ENCODE measurements at places on chromosomes 13 and 19.

- peak; percentile 42 for DNase-seq
These were observed 32.7 kb upstream of the GPR183 start for GRCh38 chr13:99339736-99340397.

GRCh38 chr13:101452519-101453485, at the start of gene ITGBL1:
ITGBL1 (plus strand) TSS chr13:101452675; CDS start chr13:101452834, 159 bp downstream.
- DNase-seq, result no peak

DNA sequence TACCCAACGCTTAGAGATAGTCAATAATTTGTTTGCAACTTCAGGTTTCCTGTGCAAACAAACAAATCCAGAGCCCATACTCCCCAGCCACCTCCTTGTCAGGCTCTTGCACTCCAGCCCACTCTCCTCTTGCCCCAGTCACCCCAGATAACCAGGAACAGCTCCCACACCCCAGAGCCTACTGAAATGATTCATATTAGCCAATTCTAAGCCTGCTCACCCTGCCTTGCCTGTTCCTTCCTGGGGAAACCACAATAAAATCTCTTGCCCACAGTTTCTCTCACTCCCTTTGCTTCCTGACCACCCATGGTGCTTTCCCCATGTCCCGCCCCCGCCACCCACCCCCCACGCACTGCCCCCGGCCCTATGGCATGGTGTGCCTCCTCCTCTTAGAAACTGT, 3.8 kb upstream of the ACTL9 start:
- DNase-seq, result peak; percentile 36

GRCh38 chr13:45873491-45874325, 22.2 kb upstream of the SIAH3 start:
- DNase-seq, result no peak

- no peak for DNase-seq
These were observed 23.6 kb downstream of the OLFM2 start for GRCh38 chr19:9912551-9913236.

DNA sequence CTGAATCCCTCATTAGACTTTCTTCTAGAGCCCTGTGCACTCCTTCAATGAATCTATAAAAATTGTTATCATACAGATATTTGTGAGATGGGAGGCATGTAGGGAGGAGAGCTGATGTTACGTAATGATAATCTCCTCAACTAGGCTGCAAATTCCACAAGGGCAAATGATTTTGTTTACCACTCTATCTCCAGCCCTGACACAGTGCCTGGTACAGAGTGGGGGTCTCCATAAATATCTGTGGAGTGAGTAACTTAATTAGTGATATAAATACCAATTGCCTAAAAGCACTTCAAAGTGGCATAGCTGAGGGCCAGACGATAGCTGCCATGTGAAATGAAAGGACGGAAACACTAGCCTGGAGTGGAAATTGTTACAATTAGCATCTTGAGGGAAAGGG, 54.2 kb downstream of the SERTM1 start:
- no peak for DNase-seq

GRCh38 chr19:15296353-15296752, 36.0 kb downstream of the BRD4 start:
- DNase-seq, result no peak

DNA sequence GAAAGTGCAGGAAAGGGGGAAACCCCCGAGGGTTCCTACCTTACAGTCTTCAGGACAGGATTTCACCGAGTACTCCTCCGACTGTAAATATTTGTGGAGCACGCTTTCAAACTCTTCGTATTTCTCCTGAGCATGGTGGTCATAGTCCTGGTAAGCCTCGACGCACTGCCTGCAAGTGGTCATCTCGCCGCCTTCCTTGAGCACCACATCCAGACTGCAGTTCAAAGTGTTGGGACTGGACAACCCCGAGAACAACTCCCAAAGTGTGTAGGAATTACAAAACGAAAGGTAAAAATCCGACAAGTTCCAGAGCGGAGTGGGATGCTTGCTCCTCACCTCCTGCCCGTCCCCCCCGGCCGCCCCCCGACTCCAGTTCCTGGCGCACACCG, 349.7 kb downstream of the LIG4 start:
- no peak for DNase-seq

DNA sequence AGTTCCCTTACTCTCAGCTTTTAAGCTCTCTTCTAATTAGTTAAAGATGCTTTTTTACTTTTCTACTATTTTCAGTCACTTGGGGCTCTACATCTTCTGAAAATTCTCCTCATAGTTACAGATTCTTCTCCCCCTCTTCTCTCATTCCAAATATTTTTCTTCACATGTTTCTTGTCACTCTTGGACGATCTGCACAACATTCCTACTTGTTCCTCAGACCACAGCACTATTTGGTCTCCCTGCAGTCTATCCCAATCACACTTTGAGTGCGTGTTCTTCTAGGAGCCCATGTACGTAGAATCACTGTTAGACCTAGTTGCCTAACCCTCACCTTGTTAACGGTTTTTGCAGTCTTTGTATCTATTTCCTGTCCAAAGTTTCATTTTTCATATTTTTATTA, 222.5 kb upstream of the SPRY2 start:
- no peak for DNase-seq

DNA sequence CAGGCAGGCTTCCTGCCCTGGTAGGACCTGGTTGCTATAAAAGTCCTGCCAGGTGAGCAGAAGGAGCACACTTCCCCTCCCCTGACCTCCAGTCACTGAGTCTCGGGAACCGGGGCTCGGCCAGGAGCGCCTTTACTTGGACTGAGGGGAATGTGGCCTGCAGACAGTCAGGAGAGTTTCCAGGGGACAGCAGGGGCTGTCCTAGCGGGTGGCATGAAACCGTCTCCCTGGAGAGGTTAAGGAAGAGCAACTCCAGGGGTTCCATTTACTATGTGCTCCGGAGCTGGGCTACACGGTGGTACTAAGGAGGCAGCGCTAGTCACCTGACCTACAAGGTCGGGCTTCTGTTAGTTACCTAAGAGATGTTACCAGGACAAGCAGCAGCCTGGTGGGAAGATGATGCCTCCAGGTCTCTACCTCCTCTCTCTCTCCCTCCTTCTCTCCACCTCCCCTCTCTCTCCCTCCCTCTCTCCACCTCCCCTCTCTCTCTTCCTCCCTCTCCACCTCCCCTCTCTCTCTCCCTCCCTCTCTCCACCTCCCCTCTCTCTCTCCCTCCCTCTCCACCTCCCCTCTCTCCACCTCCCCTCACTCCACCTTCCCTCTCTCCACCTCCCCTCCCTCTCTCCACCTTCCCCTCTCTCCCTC, 4.1 kb upstream of the CNOT3 start:
- DNase-seq, result no peak

- DNase-seq, result no peak
These were observed 148.0 kb downstream of the PRR20E start for GRCh38 chr13:57314897-57315520.

GRCh38 chr19:13827656-13828055, 32.4 kb downstream of the ZSWIM4 start:
- no peak for DNase-seq

DNA sequence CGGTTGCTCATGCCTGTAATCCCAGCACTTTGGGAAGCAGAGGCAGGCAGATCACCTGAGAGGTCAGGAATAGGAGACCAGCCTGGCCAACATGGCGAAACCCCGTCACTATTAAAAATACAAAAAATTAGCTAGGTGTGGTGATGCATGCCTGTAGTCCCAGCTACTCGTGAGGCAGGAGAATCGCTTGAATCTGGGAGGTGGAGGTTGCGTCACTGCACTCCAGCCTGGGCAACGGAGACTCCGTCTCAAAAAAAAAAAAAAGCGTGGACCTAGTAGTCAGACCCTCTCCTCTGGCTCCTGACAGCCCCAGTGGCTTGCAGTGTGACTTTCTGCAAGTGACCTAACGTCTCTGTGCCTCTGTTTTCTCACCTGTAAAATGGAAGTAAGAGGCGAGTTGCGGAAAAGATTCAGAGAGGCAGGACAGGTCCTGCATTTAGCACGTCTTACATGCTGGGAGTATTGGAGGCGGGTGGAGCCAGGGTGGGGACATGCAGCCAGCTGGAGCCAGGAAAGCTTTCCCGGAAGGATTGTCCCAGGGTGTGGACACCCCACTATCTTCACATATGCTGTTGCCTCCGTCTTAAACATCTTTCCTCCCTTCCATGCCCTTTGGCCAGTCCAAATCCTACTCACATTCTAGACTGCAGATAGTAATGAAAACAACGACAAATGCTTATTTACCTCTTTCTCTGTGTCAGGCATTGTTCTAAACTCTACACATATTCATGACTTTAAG, 2.9 kb downstream of the TUBB4A start:
- no peak for DNase-seq

- DNase-seq, result no peak
These were observed 4.7 kb downstream of the PCID2 start for GRCh38 chr13:113203507-113204377.

- DNase-seq, result no peak
These were observed 40.1 kb downstream of the LTBP4 start for GRCh38 chr19:40641281-40641680.

- DNase-seq, result no peak
These were observed 95.6 kb downstream of the FAM216B start for GRCh38 chr13:42876887-42877545.

- DNase-seq, result no peak
These were observed 73.6 kb upstream of the ATP12A start for GRCh38 chr13:24606486-24607170.

- DNase-seq, result no peak
These were observed 57.5 kb downstream of the GPC6 start for GRCh38 chr13:93284064-93284463.

DNA sequence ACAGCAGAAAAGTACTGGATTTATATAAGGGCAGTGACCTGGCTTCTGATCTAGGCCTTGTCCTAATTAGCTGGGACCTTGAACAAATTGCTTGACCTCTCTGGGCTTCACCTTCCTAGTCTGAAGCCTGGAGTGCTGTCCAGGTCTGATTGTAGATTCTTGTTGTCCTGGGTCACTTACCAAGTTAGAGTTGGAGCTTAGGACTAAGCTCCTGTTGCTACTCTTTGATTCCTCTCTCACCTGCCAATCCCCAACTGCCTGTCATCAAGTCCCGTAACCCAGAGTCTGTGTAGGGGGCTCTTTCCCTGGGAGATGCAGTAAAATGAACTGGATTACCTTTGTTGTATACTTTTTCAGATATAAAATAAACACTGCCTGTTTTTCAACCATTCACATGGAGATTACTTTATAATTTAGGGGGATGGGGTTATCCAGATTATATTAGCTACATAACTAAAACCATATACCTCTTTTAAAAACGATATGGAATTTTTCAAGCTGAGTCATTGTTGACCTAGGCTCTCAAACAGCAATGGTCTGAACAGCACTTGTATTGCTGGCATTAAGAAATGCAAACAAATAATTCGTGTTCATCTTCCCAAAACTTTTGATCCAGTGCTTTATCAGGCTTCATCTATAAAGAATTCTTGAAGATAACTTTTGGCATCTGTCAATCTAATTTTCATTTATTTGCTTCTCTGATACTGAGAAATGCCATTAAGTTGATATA, 5.8 kb downstream of the ARHGAP35 start:
- no peak for DNase-seq

DNA sequence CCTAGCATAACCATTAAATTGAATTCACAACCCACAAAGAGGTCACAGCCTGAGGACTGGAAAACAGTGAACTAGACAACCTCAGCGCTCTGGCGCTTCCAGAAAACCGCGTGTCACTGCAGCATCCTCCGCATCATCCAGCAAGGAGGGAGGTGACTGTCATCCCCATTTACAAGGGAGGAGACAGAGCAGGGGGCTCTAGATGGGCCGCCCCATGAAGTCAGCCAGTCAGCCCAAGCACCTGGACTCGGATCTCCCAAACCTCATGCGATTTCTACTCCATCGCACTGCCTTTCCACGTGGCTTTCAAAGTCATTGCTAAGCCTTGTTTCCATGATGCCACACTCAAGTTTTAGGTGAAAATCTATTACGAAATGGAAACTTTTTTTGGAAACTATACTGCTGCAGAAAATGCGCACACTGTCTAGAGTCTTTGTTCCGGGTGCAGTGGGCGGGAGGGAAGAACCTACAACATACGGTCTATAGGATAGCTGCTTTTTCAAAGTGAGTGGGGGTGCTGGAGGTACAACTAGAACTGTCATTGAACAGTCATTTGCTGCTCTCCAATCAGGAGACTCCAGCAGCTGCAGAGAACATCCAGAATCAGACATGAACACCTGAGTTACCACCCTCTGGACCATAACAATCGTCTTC, 2.8 kb downstream of the AP3D1 start:
- DNase-seq, result no peak

- DNase-seq, result no peak
These were observed 48.0 kb upstream of the ABCC4 start for GRCh38 chr13:95349267-95349666.
